ENCODE measurements at places on chromosomes 6 and 20.

DNA sequence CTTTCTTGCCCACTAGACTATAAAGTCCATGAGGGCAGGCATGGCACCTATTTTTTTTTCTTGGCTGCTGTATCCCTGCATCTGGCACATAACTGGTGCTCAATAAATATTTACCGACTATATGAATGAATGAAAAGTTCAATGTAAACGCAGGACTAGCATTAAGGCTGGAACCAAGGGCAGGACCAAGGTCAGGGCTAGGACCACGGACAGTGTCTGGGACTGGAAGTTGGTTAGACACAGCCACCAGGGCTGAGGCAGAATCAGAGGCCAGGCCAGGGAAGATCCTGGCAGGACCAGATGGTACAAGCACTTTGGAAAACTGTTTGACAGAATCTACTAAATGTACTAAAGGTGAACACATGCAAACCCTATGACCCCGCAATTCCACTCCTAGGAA, 3.7 kb downstream of the TNXB start:
- DNase-seq, result no peak

DNA sequence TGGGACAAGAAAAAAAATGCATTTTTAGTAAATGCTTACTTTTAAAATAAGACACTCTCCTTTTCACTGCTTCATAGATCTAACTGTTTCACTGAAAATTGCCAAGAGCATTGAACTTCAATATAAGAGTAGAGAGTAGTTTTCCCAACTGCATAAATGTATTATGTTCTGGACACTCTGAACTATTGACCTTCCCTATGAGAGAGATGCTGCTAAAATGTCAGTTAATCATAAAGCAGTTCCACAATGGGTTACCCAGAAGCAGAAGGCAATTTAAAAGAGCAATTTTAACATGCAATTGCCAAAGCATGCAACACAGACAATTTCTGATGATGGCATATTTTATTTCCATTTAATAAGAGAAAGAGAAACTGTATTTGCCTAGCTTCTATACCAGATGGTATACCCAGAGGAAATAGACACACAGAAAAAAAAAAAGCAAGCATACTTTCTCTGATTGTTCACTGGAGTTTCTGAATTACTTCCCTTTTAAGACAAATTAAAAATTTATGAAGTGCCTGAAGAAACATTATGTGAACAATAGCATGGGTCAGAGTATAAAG, 279.1 kb upstream of the THEMIS start:
- DNase-seq, result no peak

- DNase-seq, result no peak
Observed at GRCh38 chr20:17391127-17391771, 139.9 kb downstream of the BFSP1 start.

DNA sequence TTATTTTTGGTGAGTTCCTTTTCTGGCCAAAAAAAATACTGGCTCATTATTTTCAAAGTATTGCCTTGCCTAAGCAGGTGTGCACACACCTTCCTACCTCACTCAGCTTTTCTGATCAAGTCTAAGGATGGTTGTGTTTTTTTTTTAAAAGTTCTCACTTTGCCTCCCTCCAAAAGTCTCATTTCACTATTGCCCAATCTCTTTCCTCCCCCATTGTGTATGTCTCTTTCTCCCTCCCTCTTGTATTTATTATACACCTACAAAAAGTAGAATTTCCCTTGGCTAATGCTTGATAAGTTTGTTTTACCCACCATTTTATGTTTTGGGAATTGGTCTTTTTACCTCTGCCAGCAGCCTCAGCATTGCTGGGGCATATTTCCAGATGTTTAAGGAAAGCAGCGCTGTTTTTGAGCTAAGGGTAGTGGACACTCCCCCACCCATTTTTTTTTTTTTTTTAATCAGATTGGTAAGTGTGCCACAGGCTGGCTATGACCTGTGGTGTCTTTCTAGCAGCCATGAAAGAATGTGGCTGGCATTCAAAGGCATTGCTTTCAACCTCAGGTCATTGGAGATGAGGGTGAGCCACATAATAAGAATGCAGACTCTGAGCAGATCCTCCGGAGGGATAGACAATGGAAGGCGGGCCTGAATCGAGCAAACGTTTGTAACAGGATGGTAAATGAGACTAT, 668.6 kb downstream of the UTRN start:
- DNase-seq, result no peak

- no peak for DNase-seq
Observed at GRCh38 chr6:117389227-117390057, 36.3 kb downstream of the ROS1 start.

- no peak for DNase-seq
Observed at GRCh38 chr6:152071843-152072242, 264.4 kb downstream of the ESR1 start.

DNA sequence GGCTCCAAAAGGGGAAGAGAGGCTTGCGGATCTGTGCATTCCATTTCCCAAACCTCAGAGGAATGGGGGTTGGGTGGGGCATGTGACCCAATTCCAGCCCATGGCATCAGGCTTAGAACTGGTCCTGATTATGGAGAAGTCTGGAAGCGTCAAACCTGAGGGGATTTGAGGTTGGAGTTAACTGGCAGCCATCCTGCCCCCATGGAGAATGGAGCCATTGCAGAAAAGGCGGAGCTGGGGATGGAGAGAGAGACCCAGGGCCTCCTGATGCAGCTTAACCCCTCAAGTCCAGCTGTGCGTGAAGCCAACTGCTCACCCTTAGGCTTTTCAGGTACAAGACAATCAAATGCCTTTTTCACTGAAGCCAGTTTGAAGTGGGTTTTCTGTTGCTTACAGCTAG, 9.9 kb upstream of the SDCBP2 start:
- no peak for DNase-seq
